ENCODE measurements at places on chromosomes 13 and 19. TPM values are rescaled to one million over a fixed set of nuclear protein-coding genes. Genes with fewer than 3 reads are reported as not detected.
A peak's percentile ranks its signal among the peaks of the same experiment; 100 is the strongest.

GRCh38 chr19:7346488-7346971, 2.2 kb upstream of the ARHGEF18 start:
- peaks cover 4% of the 10 kb centered on the region for H3K36me3 ChIP-seq
- DNase-seq = no peak
- no peak overlapping the region for H3K4me3 ChIP-seq
- no peaks in the 10 kb centered on the region for H3K4me1 ChIP-seq

DNA sequence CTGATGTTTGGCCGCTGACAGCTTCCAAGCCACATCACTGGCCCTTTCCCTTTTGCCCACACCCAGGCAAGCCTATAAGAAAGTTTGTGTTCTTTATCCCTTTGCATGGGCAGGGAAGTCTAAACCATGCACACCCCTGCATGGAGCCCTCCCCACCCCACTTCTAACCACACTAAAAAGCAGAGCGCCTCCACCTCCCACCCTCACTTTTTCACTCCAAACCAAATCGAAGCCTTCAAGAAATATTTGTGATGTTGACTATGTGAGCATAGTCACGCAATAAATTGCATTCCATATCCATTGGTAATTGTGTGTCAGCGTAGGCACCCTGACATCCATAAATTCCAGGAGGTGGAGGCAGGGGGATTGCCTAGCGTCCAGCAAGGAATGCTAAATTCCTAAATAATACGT, 104.4 kb upstream of the LSM14A start:
- no peak overlapping the region for H3K27ac ChIP-seq
- H3K4me1 ChIP-seq = no peaks in the 10 kb centered on the region
- DNase-seq = peak; percentile 5
- no peak overlapping the region for H3K4me3 ChIP-seq
- H3K36me3 ChIP-seq = no peaks in the 10 kb centered on the region

DNA sequence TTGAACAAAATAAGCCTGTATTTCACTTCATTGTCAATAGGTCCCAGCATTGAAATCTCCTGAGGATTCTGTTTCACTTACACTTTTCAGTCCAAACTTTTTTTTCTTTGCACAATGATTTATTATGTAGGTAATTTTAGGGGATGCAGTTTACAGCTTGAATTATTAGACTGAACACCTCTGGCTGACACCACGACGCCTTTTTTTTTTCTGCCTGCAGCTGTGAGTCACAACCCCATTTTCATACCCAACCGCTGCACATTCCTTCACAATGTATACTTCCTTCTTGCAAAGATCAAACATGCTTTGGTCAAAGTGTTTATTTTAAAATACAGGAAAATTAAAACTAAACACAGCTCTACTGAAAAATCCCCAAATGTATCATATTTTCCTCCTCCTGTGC, 11.4 kb downstream of the ZIC2 start:
- peaks cover 38% of the 10 kb centered on the region for H3K27me3 ChIP-seq
- H3K27ac ChIP-seq = no peak overlapping the region
- no peaks in the 10 kb centered on the region for H3K36me3 ChIP-seq
- no peak overlapping the region for H3K4me3 ChIP-seq

DNA sequence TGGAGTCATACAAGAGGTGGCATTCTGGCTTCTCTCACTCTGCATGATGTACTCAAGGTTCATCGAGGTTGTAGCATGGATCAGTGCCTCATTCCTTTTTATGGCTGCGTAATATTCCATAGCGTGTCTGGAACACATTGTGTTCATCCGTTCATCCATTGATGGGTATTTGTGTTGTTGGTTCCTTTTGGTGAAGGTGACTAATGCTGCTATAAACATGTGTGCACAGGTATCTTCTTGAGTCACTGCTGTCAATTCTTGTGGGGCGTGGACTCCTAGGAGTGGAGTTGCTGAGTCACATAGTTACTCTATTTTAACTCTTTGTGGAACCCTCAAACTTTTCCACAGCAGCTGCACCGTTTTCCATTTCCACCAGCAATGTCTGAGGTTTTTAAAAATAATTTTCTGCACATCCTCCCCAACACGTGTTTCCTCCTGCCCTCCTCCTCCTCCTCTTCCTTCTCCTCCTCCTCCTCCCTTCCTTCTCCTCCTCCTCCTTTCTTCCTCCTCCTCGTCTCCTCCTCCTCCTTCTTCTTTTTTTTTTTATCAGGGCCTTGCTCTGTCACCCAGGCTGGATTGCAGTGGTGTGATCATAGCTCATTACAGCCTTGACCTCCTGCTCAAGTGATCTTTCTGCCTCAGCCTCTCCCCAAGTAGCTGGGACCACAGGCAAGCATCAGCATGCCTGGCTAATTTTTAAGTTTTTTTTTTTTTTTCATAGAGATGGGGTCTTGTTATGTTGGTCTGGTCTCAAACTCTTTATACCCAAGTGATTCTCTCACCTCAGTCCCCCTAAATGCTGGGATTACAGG, 2.0 kb upstream of the TMEM221 start:
- H3K4me3 ChIP-seq = no peak overlapping the region
- no peaks in the 10 kb centered on the region for H3K27me3 ChIP-seq
- H3K27ac ChIP-seq = peak overlapping the region; percentile 14
- DNase-seq = peak; percentile 94

Gene PLK5
- total RNA-seq = 0.22 TPM

Gene ZNF844
- total RNA-seq = not detected

Gene MBD3L2
- total RNA-seq = not detected

Gene MFSD12
- 77.5 TPM for total RNA-seq
